Fibroblast of lung (primary cell): ENCODE measurements at places on chromosomes 5 and 9. TPM values are rescaled to one million over a fixed set of nuclear protein-coding genes. Genes with fewer than 3 reads are reported as not detected.

The SPATA31D4 gene
- polyA plus RNA-seq, result not detected in 2 replicates

The MLANA gene
- not detected in 2 replicates for polyA plus RNA-seq

The TPPP gene
- polyA plus RNA-seq, result 0.06 and 0.11 TPM in 2 replicates

GRCh38 chr5:119377066-119377465, 21.2 kb downstream of the TNFAIP8 start:
- no peak for DNase-seq

GRCh38 chr5:123514615-123515355, 2.8 kb downstream of the CSNK1G3 start:
- DNase-seq, result no peak

DNA sequence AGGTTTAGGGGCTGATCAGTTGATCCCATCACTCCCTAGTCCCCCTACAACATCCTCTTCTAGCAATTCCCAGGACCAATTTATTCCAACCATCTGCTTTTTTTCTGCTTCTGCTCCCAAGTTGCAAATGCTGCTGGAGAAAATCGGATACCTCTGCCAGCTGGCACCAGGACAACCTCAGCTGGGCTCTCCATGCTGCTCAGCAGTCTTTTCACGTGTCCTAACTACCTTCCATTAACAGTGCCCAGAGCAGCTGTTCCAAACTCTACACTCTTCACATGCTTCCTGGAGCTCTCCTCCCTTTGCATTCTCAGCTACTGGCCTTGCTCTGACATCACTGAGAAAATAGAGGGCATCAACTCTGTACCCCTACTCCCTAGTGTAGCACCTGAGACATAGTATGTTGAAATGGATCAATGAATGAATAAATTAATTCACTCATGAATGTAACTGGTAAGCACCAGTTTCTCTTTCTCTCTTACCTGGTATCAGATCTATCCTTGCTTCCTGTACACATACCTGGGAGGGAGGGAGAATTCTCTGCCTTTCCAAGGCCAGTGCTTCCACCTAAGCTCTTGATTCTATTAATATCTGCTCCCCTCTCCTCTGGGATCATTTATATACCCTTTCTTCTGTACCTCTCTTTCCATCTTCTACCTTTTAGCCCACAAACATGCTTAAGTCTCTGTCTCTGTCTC, 191.0 kb downstream of the RAB3C start:
- DNase-seq, result no peak

DNA sequence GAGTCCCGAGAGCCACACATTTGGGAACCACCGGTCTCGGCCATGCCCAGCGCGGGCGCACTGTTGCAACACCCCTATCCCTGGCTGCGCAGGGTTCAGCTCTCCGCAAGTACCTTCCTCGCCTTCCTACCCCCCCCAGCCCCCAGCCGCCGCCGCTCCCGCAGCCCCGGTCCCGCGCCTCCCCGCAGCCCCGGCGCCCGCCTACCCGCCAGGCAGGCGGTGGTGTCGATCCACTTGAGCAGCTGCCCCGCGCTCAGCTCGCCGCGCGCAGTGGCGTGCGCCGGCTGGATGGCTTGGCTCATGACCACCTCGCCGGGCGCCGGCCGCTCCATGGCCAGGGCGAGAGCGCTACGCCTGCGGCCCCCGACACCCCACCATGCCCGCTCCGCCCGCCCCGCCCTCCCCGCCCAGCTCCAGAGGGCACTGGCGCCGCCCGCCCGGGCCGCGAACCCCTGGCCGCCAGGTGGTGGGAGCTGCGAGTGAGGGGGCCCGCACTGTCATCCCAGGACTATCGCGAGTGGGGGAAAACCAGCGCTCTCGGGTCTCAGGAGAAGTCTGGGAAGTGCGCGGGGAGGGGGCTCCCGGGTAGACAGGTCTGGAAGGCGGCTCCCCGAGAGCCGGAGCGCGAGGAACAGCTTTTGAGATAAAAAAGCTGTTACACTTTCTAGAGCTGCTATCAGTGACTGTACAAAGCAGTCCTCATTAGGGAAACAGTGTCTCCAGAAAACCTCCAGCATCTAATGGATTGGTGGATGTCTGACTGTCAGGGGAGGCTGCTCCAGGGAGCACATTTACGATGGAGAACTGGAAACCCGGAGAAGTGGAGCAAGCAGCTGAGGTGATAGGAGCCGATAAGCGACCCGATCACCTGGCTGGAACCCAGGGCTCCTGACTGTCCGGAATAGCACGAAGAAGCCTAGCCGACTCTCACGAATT, at the start of gene ACOT12:
Gene ACOT12 (minus strand): TSS at position 352 of the 936 bp plus-strand sequence. CDS start 20 bp downstream, at position 332.
- DNase-seq, result peak; percentile 37

DNA sequence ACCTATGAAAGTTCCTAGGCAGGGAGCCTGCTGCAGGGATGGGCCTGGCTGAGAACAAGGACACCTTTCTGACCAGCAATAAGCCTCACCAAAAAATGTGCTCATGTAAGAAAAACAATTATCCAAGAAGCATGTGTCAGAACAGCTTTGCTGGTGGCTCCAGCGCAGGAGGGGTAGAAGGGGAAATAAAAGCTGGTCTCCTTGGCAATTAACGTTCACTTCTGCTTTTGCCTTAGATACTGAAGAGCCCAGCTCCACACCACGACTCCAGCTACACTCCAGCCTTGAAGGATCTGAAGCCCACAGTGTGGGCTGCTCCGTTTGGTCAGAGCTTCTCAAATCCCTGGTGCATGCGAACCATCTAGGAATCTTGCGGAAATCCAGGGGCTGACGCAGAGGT, 107.6 kb upstream of the PHYKPL start:
- no peak for DNase-seq

GRCh38 chr5:132856011-132856410, 10.3 kb downstream of the GDF9 start:
- no peak for DNase-seq

GRCh38 chr9:129776938-129777768, 24.3 kb upstream of the PTGES start:
- peak; percentile 100 for DNase-seq

GRCh38 chr9:72415163-72415562, 50.2 kb upstream of the ZFAND5 start:
- DNase-seq, result no peak

- no peak for DNase-seq
Observed at GRCh38 chr9:7403839-7404487, 395.6 kb downstream of the DMAC1 start.

DNA sequence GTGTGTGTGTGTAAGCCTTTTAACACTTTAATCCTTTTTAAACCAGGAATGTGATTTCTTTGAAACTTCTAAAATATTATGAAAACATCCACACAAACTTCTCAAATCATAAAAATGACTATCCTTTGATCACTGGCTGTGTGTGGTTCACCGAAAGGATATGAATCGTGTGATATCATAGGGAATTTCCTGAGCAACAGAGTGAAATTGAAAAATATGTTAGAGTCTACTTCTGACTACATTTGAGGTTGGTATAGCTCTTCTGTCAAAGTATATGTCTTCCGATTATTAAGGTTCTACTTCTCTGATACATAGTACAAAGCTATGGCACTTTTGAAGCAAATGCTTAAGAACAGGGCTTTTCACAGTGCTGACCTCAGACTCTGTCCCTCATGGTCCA, 40.3 kb downstream of the RGMB start:
- no peak for DNase-seq

DNA sequence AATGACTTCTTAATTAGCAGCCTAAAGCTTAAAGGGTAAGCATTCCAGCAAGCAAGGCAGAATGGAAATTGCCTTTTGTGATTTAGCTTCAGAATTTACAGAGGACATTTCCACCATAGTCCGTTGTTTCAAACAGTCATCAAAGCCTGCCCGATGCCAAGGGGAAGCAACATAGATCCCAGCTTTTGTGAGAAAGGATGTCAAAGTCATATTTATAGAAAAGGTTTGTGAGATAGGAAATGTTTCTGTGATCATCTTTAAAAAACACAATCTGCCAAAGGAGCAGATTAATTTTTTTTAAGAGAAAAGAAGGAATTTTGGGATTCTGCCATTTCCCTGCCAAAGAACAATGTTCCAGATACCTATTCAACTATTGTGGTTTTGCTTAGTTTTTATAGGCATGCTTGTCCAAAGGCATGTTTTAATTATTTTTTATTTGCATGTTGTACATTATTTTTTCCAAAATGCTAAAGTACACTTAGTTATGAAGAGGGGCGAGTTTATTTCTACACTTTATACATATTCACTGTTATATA, 346.9 kb downstream of the ZNF608 start:
- no peak for DNase-seq

DNA sequence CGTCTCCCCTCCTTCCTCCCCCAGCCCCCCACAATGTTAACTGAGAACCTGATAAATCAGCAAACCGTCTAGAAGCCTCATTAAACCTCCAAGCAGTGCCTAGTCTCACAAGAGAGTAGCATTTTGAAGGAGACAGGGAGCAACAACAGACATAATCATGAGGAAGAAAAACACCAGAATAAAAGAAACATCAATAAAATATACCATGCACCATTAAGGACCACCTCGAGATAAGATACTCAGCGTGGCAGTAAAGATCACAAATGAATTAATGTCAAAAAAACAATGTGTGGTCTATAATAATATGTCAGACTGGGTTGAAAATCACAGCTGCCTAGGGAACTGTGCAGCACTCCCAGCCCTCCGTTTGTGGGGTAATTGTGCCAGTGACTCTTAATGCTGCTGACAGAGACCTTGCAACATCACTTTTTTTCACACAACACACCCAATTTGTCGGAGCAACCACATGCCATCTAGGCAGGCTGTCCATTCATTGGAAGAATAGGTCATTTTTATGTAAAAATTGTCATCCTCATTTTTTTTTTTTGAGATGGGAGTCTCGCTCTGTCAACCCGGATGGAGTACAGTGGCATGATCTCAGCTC, 450.8 kb upstream of the WWC1 start:
- no peak for DNase-seq
